ENCODE measurements at places on chromosomes 11 and 22. TPM values are rescaled to one million over a fixed set of nuclear protein-coding genes. Genes with fewer than 3 reads are reported as not detected.

CATSPERZ gene
- 0.50 TPM for total RNA-seq

SLCO2B1 gene
- total RNA-seq: 0.06 TPM

APOBEC3C gene
- 12.8 TPM for total RNA-seq

QSER1 gene
- total RNA-seq: 14.1 TPM

LRRC74B gene
- not detected for total RNA-seq
